NCI-H524 treated with DMSO at 0.1 percent for 48 hours (cell line): ENCODE measurements at places on chromosomes 2 and 18.

GRCh38 chr2:72919414-72920317, 2.3 kb downstream of the EMX1 start:
- no peak for DNase-seq

DNA sequence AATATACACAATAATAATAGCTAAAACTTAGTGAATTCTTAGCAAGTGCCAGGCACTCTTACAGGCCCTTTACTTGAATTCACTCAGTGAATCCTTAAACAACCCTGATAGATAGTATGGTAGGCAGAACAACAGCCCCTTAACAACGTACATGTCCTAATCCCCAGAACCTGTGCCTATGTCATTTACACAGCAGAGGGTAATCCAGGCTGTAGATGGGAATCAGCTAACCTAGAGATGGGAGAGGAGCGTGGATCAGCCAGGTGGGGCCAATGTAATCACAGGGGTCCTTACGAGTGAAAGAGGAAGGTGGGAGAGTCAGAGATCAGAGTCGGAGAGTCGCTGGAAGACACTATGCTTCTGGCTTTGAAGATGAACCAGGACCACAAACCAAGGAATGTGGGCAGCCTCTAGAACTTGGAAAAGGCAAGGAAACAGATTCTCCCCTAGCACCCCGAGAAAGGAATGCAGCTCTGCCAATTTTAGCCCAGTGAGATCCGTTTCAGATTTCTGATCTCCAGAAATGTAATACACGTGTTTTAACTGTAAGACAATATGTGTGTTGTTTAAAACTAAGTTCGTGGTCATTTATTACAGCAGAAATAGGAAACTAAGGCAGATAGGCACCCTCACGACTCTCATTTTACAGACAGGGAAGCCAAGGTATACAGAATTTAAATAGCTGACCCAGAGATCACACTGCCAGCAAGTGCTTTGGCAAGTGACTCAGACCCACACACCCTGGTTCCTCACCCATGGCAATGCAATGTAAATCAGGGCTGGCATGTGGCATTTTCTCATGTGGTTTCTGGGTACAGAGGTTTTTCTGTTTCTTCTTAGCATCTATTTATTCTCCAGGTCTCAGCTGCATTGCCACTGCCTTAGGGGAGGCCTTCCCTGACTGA, 68.9 kb downstream of the DOCK10 start:
- DNase-seq, result no peak

- DNase-seq, result no peak
Observed at GRCh38 chr18:44627280-44627679, 53.4 kb upstream of the SETBP1 start.

DNA sequence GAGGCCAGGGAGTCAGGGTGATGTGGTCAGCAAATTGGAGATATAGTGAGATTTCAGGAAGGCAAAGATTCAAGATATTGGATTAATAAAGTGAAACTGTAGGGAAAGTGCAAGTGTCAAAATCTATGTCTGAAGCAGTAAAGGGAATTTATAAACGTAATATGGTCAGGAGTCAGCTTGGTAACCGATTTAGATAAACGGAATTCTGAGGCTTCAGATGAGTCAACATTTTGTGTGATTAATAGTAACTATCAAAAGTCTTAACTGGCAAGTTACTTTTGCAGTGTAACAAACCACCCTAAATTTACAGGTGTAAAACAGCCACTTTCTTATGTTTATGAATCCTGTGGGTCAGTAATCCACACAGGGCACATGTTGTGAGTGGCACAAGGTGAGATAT, 10.9 kb downstream of the MTX2 start:
- no peak for DNase-seq

DNA sequence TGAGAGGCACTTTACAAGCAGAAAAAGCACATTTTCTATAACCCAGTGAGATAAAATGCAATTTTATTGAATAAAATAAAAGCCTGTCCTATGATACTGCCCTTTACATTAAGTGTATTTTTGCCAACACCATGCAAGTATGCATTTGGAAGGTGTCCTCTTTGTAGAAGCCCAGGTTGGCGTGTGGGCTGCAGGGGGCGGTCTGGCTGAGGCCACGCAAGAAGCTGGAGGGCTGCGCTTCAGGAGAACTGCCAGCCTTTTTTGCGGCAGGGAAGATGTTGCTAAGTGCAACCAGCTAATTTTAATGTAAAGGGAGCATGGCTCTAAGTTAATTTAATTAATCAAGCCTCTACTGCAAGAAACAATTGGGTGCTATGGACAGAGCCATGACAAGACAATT, 562.8 kb upstream of the SALL3 start:
- no peak for DNase-seq
